Keratinocyte (primary cell): ENCODE measurements at places on chromosomes 2 and 18. TPM values are rescaled to one million over a fixed set of nuclear protein-coding genes. Genes with fewer than 3 reads are reported as not detected.
A peak's percentile ranks its signal among the peaks of the same experiment; 100 is the strongest.

GRCh38 chr2:7672027-7672684 is 754.9 kb downstream of the RNF144A start:
- DNase-seq, result peak; percentile 23

GRCh38 chr2:66926594-66927112 is 470.5 kb upstream of the ETAA1 start:
- DNase-seq, result no peak

Gene ZAP70
- 0.95 to 7.3 TPM (median 1.6 TPM) in 3 replicates for polyA plus RNA-seq

DNA sequence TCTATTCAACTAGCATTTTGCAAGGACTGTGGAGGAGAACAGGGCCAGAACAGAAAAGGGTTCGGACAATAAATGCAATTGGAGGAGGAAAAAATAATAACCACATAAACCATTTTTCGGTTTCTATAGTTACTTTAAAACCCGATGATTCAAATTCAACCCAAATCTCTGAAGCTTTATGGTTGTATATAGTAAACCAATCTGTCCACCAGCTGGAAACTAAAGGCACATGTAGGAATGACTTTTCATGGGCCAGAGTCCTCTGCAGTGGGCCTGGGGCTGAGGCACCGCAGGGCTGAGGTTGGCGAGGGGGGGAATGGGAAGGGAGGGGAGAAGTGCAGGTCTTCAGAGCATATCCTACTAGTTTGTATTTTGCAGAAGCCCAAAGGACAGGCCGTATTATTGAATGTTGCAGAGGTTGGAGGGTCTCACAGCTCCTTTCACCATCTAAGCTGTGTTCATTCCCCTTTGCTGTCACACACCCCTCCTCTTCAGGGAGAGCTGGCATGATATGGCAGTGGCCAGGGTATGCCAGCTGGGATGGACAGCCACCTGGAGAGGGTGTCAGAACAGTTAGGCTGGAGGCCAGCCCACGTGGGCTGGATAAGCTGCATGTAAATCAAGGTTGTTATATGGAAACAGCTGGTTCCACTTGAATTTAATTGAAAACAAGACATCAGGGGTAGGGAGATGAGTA is 267.1 kb downstream of the PRKCE start:
- no peak for DNase-seq

DNA sequence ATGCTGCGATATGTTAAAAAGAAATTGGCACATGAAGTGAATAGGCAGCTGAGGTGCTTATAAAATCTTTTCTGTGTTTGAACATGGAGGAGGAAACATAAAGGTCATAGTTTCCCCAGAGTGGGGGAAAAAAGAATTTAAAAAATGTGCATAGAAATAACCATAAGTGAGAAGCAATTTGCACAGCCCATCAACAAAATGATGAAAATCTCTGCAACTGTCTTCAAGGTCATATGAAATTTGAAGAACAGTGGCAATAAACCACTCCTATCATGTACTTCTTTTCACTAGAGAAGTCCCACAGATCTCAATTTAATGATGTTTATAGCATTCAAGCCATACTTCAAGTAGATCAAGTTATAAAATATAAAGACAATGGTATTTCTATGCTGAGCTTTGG is 46.7 kb upstream of the ZNF804A start:
- DNase-seq, result no peak

- DNase-seq, result no peak
These were observed 4.8 kb downstream of the RAB17 start for GRCh38 chr2:237585590-237586221.

GRCh38 chr2:145016711-145017110 is 496.8 kb upstream of the ZEB2 start:
- DNase-seq, result no peak
